ENCODE measurements at places on chromosomes 6 and 20. TPM values are rescaled to one million over a fixed set of nuclear protein-coding genes. Genes with fewer than 3 reads are reported as not detected.

Gene TCP11
- not detected for total RNA-seq

Gene SLC35F1
- not detected for total RNA-seq

Gene SIGLEC1
- 63.8 TPM for total RNA-seq

Gene HLA-E
- 822 TPM for total RNA-seq

Gene NTSR1
- 0.20 TPM for total RNA-seq

Gene ZBP1
- total RNA-seq = 9.4 TPM

Gene TNNC2
- 0.80 TPM for total RNA-seq

Gene PHACTR1
- 68.3 TPM for total RNA-seq

Gene PGK2
- not detected for total RNA-seq

DNA sequence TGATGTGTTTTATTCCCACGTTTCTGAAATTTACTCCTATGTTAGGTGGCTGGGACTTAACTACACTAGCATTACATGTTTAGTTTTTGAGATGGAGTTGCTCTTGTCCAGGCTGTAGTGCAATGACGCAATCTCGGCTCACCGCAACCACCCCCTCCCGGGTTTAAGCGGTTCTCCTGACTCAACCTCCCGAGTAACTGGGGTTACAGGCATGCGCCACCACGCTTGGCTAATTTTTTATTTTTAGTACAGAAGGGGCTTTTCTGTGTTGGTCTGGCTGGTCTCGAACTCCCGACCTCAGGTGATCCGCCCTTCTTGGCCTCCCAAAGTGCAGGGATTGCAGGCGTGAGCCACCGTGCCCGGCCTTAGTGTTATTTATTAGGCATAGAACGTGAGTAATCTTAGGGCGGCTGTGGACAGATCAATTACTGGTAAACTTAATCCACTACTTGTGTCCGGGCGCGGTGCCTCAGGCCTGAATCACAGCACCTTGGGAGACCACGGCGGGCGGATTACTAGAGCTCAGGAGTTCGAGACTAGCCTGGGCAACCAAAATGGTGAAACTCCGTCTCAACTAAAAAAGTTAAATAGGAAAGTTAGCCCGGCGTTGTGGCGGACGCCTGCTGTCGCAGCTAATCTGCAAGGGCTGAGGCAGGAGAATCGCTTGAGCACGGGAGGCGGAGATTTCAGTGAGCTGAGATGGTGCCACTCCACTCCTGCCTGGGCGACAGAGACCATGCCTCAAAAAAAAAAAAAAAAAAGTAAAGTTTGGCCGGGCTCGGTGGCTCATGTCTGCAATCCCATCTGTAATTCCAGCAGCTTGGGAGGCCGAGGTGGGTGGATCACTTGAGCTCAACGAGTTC lies 123.7 kb upstream of the BTN3A2 start:
- no peaks in the 10 kb centered on the region for H3K27me3 ChIP-seq
- H3K4me3 ChIP-seq = no peak overlapping the region
- no peaks in the 10 kb centered on the region for H3K36me3 ChIP-seq
- peak; percentile 39 for DNase-seq

- H3K4me1 ChIP-seq = no peaks in the 10 kb centered on the region
- DNase-seq = no peak
- no peak overlapping the region for H3K4me3 ChIP-seq
- H3K36me3 ChIP-seq = peaks cover under 1% of the 10 kb centered on the region
- no peaks in the 10 kb centered on the region for H3K27me3 ChIP-seq
- no peak overlapping the region for H3K27ac ChIP-seq
Observed at GRCh38 chr20:4780245-4780644, 58.5 kb downstream of the PRND start.

GRCh38 chr20:25253606-25254275 lies 5.9 kb downstream of the PYGB start:
- no peak overlapping the region for H3K4me3 ChIP-seq
- no peaks in the 10 kb centered on the region for H3K36me3 ChIP-seq
- no peaks in the 10 kb centered on the region for H3K27me3 ChIP-seq
- no peak for DNase-seq

DNA sequence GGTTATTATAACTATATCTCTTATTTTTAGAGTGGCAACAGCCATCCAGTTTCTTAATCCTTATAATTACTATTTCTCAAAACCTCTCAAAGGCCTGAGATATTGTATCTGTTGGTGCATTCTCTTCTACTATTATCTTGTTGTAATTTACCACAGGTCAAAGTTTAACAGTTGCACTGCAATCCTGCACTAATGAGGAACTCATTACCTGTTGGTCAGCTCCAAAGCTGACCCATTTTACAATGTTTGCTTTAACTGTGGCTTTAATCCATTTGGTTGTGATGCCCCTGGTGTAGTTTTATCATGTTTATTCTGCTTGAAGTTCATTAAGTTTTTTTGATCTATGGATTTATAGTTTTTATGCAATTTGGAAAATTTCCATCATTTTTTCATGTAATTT lies 6.3 kb upstream of the ADGB start:
- no peaks in the 10 kb centered on the region for H3K36me3 ChIP-seq
- no peak overlapping the region for H3K4me3 ChIP-seq
- no peak for DNase-seq
- no peaks in the 10 kb centered on the region for H3K4me1 ChIP-seq

GRCh38 chr6:160160450-160160849 lies 38.8 kb downstream of the SLC22A1 start:
- no peaks in the 10 kb centered on the region for H3K27me3 ChIP-seq
- H3K4me3 ChIP-seq = no peak overlapping the region
- no peaks in the 10 kb centered on the region for H3K36me3 ChIP-seq
- peak; percentile 37 for DNase-seq
- H3K4me1 ChIP-seq = peaks cover 7% of the 10 kb centered on the region

GRCh38 chr6:28449056-28449455 lies 5.8 kb upstream of the ZSCAN23 start:
- H3K27ac ChIP-seq = no peak overlapping the region
- no peaks in the 10 kb centered on the region for H3K36me3 ChIP-seq
- peaks cover 9% of the 10 kb centered on the region for H3K27me3 ChIP-seq
- no peak overlapping the region for H3K4me3 ChIP-seq

GRCh38 chr20:50575865-50576720 lies 65.9 kb downstream of the PTPN1 start:
- no peak overlapping the region for H3K4me3 ChIP-seq
- no peaks in the 10 kb centered on the region for H3K27me3 ChIP-seq
- H3K36me3 ChIP-seq = peaks cover 36% of the 10 kb centered on the region
- DNase-seq = peak; percentile 81
- H3K27ac ChIP-seq = peak overlapping the region; percentile 22

Measured in upper lobe of left lung (tissue), 6 donors.